Activated CD4-positive, alpha-beta T cell treated with anti-CD3 and anti-CD28 coated beads for 48 hours (primary cell): ENCODE measurements at places on chromosomes 7 and 10.

DNA sequence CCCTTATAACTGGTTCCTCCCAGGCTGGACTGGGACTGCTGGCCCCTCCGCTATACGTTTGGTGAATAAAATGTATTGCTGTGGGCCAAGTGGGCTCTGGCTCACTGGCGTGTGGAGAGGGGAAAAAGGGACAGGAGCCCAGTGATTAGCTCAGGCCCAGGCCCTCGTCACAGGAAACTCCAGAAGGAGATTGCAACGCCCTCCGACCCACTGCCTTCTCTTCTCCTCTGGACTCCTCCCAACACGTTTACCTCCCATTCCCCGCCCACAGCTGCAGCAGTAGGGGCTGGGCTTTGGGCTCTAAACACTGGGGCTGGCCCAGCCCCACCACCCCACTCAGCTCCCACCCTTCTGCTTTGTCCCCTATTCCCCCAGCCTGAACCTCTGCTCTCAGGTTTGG, 173.9 kb downstream of the NEURL1 start:
- no peak for DNase-seq

DNA sequence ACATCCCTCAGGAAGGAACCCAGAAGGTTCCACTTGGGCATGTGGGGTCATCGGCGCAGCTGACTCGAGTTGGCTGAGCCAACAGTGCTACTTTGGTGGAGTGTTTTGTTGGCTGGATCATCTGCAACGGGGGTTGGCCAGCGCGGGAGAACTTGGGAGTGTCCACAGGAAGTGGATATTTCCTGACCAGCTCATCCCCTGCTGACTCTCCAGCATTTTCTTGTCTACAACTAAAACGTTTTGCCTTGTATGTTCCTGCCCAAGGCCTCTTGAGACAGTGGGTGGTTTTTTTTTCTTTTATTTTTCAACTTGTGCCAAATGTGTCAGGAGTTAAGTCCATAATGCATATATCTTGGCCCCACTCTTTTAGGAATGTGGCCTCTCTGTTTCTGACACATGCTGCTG, 208.6 kb downstream of the ZNF365 start:
- DNase-seq = no peak

GRCh38 chr10:13102002-13102794, 2.2 kb downstream of the OPTN start:
- DNase-seq = no peak

DNA sequence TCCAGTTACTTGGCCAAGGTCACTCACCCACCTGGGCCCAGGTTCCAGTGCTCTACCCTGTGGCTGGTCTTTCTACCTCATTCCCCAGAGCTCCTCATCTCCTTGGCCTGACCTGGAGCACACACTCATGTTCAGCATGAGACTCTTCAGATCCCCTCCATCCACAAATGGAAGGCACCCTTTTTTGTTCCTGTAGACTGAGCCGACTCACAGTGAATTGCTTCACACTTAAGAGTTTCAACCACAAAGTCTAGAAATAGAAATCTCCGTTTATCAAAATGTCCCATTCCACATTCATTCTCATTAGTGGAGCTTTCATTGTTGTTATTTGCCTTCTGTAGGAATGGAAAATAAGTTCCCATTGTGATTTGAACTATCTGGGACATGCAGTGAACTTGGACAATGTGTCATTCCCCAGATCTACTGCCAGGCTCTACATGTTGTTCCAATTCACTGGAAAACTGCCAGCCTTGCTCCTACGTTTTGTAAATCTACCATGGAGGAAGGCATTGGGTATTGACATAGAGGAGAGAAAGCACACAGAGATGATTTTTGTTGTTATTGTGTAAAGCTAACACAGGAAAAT, 125.3 kb upstream of the CELF2 start:
- no peak for DNase-seq

- DNase-seq = no peak
Observed at GRCh38 chr7:15729746-15730145, 43.3 kb upstream of the MEOX2 start.

- DNase-seq = no peak
Observed at GRCh38 chr7:96441436-96442084, 119.7 kb upstream of the SLC25A13 start.

GRCh38 chr7:140623980-140624379, 16.6 kb downstream of the DENND2A start:
- no peak for DNase-seq

DNA sequence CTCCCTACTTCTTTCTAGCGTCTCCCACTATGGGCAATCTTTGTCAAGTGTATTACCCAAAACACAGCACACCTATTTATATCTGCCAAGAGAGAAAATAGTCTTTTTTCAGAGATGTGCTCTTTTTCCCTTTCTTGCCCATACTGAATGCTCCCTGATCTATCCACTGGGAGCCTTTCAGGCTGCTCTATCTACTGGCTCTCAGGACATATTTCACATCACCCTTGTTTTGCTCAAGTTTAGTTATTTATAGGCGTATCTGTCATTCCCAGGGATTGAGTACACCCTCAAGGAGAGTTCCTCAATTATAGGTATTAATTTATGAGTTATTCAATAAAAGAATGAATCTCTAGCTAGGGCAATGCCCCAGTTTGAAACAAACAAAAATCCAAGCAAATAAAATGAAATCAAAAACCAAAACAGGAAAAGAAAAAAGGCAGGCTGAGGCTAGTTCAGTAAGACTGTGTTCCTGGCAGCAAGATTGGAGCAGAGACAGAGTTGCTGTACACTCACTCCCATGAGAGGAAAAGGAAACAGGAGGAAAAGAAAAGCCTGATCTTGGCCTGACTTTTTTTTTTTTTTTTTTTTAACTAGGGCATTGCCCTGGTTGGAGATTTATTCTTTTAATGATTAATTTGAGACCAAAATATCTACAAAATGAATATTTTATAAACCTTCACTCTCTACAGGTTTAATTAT, 665.9 kb upstream of the PCDH15 start:
- DNase-seq = no peak

- no peak for DNase-seq
Observed at GRCh38 chr7:271266-272107, 18.5 kb upstream of the FOXL3 start.

- no peak for DNase-seq
Observed at GRCh38 chr10:77317221-77317620, 320.4 kb downstream of the KCNMA1 start.

GRCh38 chr7:125602441-125602840, 672.8 kb upstream of the POT1 start:
- DNase-seq = no peak

- peak; percentile 87 for DNase-seq
Observed at GRCh38 chr10:69392481-69393000, 24.2 kb downstream of the TACR2 start.

- DNase-seq = no peak
Observed at GRCh38 chr10:3832022-3832786, 47.2 kb upstream of the KLF6 start.

DNA sequence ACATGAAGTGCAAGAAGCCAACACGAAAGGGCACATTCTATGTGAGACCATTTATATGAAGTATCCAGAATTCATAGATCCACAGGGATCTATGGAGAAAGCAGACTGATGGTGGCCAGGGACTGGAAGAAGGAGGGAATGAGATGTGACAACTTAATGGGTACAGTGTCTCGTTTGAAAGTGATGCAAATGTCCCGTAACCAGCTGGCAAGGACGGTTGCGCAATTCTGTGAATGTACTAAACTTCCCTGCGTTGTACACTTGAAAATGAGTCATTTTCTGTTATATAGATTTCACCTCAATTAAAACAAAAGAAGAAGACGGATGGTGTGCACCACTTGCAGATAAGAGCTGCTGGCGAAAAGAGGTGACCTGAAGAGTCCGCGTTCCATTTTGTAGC, 861.1 kb downstream of the TYW1 start:
- DNase-seq = no peak

- DNase-seq = no peak
Observed at GRCh38 chr7:142847353-142847752, 7.5 kb upstream of the EPHB6 start.
